ENCODE measurements at places on chromosomes 2 and 18.

- no peak for DNase-seq
Observed at GRCh38 chr2:133439565-133439920, 128.7 kb downstream of the NCKAP5 start.

DNA sequence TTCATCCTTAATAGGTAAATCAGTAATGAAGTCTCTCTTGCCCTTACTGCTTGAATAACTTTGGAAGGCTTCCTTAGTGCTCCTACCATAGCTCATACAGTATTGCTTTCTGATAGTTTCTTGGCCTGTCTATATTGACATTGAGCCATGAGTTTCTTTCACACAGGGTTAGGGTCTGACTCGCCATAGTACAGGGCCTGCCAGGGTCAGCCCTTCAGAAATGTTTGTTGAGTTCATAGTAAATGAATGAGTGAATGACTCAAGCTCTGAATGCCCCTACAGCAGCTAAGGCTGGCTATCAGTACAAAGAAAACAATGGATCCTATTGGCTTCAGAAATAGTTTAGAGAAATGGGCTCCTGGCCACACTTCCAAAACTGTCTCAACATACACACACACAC is 65.0 kb upstream of the LRATD1 start:
- no peak for DNase-seq

GRCh38 chr2:44866152-44866551 is 75.3 kb upstream of the SIX3 start:
- DNase-seq = no peak

GRCh38 chr2:191255756-191256312 is 10.6 kb downstream of the MYO1B start:
- no peak for DNase-seq

DNA sequence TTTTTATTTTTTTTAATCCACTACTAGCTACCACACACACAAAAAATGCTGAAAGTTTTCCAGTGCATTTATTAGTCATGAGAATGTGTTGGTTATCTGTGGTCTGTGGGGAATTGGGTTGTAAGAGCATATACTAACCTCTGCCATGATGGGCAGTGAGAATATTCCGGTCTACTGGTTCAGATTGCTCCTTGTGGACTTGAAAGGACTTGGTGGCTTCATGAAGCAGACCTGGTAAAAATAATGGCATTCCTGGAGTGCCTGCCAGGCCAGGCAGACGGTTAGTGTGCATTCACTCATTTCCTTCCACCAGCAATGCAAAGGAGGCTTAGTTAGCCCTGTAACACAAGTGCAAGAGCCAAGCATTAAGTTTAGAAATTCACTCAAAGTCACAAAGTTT is 150.8 kb downstream of the THSD7B start:
- DNase-seq = no peak

DNA sequence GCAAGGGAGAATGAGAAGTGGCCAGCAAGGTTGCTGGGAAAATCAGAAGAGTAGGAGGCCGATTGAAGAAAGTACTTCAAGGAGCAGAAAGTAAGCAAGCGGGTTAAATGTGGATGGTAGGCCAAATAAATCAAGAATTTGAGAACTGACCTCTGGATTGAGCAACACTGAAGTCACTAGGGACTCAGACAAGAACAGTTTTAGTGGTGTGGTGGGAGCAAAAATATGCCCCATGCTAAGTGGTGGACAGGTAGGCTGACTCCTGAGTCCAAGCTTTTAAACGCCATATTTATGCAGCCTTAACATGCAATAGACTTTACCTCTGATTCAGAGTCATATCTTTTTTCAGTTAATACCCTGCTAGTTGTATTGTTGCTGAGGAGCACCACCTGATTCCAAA is 4.5 kb downstream of the TRABD2A start:
- DNase-seq = no peak

GRCh38 chr2:66700677-66701066 is 265.7 kb downstream of the MEIS1 start:
- no peak for DNase-seq

DNA sequence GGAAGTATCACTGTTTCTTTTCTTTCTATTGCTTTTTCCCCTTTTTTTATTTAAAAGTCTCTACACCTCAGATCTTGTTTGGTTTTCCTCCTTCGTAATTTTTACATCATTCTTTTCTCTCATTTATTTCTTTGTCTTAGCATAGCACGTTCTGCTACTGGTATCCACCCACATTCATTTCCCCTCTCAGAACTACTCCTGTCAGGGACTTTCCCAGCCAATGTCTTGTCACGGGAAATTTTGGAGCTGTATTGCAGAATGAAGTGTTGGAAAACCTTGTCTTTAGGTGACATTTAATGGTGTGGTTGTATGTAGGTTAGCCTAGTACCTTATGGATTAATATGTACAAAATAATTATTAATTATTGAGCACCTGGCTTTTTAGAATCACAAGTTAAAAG is 34.0 kb downstream of the TTLL4 start:
- DNase-seq = no peak

DNA sequence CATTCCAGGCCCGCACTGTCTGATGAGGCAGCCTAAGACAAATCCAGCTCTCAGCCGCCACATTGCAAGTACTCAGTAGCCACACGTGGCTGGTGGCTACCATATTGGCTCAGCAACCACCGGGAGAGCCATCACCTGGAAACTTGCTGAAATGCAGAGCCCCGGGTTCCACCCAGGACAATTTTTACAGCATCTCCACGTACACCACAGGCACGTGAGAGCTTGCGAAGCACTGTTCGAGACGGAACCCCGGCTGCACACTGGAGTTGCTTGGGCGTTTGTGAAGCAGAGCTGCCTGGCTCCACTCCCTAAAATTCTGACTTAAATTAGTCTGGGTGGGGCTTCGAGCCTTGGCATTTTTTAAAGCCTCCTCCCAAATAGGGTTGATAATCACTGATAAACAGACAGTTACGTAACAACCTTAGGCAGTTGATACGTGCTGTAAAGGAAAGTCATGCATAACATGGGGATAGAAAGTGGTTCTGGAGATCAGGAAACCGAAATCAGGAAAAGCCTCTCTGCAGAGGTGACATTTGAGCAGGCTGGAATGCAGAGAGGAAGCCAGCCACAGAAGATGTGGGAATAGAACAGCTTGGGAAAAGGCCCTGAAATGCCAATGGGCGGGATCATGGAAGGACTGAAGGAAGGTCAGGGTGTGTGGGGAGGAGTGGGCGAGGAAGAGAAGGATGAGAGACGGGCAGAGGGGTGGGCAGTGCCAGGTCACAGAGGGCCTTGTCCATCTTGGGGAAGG is 6.2 kb downstream of the ASAP2 start:
- DNase-seq = no peak

- no peak for DNase-seq
Observed at GRCh38 chr2:180366481-180366880, 359.4 kb upstream of the CWC22 start.

DNA sequence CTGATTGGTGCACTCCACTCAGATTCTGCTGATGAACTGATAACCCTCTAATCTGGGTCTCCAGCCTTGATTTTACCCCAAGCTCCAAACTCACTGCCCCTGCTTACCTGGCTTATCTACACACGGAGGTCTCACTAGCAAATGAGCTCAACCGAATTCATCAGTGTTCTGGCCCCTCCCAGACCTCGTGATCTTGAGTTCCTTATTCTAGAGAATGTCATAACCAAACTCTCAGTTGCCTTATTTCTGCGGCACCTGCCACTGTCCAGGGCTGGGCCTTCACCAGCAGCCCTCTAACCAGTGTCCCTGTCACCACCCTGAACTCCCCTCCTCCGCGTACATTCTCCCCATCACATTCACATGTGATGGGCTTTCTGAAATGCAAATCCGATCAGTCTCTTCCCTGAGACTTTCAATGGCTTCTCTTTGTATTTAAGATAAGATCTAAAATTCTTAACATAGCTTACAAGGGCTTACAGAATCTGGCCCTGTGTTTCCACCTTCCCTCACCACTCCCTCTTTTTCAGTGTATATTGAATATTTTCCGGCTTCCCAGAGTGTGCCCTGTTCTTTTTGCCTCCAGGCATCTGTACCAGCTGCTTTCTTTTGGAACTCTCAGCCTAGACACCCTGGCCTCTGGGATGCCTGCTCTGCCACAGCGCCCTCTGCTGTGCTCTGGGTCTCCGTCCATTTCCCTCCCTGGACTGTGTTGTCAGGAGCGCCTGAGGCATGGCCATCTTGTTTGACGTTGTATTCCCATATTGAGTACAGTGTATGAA is 31.1 kb downstream of the NAB1 start:
- no peak for DNase-seq
